ENCODE measurements at places on chromosomes 3 and 15.

DNA sequence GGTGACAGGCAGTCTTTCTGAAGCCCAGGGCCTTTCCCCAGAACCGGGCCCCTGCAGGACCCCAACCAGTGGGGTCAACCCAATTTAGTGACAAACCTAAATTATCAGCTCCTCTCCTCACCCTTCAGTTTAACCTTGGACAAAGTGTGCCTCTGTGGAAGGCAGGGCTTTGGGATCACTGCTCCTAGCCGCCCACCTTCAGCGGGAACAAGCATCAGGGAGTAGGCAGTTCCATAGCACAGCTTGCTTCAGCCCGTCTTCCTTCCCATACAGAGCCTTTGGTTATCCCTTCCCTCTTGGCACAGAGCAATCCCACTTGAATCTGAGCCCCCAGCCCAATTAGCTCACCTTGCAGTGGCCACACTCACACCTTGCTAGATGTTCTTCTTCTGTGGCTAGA, 5.3 kb upstream of the AP3B2 start:
- no peak for DNase-seq

DNA sequence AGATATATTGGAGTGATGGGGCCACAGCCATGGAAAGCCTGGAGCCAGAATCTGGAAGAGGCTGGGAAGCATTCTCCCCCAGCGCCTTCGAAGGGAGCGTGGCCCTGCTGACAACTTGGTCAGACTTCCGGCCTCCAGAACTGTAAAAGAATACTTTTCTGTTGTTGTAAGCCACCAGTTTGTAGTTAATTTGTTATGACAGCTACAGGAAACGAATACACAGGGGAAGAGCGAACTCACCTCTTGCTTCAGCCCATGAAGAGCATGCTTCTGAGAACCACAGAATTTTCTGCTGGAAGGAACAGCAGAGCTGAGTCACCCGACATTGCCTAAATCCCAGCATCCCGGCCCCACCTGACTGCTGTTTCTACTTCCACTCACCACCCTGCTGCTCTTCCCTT, 501.7 kb downstream of the SHQ1 start:
- DNase-seq = no peak

DNA sequence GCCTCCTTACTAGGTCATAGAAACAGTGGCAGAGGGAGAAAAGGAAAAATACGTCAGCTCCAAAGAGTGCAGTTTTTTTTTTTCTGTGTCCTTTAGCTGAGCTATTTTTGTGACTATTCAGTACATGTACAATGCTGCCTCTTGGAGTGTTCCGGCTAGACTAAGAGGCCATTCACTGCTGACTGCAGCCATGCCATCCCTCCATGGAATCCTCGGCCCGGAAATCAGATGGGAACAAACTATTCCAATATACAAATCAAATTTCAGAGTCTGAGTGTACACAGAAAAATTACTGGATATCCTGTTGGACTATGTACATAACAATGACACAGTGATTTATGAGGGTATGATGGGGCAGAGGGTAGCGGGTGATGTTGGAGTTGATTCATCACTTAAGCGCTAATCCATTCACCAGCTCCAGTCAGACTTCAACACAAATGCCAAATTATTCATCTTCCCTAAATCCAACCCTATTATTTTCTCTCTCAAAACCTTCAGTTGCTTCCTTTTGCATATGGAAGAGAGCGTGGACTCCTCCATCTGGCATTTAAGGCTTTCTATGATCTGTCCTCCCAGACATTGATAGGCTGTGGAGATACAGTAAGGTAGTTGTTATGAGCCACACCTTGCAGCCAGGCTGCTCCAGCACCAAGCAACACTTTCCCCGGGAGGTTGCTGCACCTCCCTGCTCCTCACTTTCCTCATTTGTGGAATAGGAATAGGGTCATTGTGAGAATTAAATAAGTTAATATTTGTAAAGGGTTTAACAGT, 109.1 kb downstream of the LPP start:
- DNase-seq = no peak

DNA sequence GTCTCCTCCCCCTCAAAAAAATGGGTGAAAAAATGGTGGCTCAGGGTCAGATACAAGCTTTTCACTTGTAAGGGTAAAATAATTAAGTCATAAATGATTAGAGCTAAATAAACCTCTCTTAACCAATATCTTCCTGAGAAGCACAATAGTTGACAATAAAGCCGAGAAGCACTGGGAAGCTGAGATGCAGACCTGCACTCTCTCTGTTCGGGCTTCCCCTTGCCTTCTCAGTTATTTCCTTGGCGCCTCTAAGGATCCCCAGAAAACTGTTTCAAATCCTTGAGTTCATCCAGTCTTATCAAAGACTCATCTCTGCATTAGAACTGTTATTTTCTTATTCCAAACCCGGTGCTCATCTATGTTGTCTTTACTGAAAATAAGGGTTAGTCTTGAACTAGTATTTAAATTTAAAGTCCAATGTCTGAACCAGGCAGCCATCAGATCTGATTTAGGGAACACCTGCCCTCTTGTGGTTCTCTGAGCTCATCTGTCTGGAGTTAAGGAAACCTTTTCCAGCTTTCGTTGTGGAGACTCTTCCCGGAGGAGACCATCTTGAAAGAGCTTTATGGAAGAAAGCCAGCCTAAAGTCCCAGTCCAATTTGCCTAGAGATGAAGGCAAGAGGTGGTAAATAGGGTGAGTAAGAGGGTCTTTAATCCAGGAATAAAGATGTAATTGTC, 256.4 kb upstream of the MCTP2 start:
- no peak for DNase-seq
